ENCODE measurements at places on chromosomes 3 and 15.

GRCh38 chr3:128182656-128183055 is 29.4 kb downstream of the EEFSEC start:
- ATAC-seq: no peak

DNA sequence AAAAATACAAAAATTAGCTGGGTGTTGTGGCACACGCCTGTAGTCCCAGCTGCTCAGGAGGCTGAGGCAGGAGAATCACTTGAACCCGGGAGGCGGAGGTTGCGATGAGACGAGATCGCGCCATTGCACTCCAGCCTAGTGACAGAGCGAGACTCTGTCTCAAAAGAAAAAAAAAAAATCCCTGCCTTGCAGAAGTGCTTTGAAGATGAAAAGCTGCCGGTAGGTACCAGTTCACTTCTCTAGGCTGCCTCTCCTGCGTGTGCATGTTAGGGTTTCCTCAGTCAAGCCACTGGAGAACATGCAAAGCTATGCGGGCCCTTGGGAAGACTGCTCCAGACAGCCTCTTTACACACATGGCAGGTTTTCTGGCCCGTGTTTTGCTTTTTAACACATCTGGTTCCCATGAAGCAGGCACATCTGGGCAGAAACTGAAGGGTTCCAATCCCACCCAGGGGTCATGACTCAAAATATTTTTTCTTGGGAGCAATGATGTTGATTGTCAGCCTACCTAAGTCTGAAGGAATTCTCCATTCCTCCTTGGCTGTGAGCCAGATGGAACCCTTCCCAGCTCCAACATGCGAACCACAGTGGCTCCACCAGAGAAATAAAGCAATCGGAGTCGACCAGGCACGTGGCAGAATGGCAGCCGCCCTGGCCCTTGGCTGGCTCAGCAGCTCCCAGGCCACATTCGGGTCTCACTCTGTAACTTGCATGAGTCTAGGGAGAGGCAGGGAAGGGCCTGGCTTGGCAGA is 29.6 kb downstream of the MGLL start:
- no peak for ATAC-seq

DNA sequence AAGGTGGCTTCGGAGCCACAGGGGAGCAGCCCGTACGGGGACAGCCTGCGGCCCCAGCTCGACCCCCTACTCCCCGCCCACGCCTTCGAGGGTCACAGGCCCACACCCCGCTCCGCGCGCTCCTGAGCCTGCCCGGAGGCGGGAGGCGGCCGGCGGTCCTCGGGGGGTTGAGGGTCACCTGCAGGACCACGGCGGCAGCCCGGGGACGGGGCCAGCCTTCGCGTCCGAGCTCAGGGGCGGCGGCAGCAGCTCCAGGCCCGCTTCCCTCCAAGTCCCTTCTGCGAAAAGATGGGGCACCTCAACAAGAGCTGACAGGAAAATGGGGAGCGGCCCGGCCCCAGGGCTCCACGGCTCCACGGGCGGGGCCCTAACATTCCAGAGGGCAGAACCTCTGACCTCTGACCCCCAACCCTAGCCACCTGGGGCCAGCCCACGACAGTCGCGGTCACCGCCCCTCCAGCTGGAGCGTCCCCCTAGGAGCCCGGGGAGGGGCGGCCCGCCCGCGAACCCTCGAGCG is 428 bp downstream of the LYSMD4 start:
- no peak for ATAC-seq

DNA sequence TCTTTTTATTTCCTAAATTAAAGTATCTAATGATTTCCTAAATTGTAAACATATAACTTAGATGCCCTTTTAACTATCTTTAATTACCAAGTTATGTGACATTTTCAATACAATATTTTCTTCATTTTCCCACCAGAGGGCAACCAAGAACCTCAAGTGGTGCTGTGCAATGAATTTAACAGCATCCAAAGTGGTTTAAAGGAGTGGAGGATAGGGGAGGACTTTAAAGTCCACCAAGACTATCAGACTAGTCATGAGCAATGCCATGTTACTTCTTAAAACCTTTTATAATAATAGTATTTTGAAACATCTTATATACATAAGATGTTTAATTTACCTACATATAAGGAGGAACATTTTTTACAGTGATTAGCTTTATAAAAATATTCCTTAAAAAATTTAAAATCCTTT is 74.4 kb downstream of the DLG1 start:
- no peak for ATAC-seq

- no peak for ATAC-seq
These were observed 74.5 kb downstream of the NR1D2 start for GRCh38 chr3:24019585-24019984.

DNA sequence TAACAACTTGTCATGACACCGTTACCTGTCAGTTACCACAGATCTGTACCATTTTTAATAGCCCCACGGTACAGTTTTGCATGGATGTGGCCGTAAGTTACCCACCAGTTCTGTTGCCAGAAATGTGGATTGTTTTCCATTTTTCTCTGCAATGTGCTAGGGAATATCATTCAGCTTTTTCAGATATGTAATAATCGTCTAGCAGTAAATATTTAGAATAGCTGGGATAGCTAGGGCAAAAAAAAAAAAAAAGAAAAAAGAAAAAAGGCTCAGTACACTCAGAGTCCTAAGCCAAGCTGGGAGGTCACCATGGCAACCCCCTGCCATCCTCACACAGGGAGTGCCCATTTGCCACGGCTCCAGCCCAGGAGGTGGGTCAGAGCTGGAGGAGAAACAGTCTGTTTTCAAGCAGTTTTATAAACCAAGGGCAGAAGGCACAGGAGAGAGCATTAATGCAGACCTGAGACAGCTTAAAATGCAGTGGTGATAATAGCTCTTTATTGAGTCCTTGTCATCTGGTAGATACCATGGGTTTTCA is 25.2 kb downstream of the PAQR5 start:
- no peak for ATAC-seq

DNA sequence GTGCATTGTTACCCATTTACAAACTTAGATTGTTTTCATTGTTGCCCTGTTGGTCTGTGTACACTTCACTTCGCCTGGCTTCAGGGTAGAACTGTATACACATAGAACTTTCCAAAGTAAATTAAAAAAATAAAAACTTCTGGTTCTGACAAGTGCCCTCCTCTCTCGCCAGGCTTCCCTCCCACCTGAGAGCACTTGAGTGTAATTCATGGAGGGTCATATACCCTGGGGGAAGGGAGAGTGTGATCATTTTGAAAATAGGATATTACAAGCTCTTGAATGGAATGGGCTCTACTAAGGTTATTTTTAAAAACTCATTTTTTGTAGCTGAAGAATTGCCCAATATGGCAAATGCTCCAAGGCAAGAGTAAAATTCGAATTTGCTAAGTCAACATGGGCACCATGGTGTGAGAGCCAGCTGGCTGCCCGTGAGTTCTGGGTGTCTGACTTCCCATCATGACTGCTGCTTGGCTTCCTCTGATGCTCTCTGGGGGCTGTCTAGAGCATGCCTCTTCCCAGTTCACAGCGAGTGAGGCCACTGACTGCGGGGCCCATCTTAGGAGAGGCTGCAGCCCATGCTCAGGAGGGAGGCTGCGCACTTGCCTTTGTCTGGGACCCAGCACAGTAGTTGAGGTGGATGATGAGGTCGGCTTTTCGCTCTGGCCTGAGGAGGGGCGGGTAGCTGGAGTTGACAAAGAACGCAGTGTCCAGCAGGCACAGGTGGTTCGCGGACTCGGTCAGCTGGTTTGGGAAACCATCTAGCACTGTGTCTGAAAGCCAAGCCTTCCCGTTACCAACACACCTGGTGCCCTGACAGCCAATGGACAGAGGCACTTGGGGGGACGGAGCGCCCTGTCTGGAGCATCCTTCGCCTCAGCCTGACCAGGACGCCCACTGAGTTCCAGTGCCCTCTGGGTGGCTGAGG is 13.1 kb upstream of the EHD4 start:
- ATAC-seq: no peak

DNA sequence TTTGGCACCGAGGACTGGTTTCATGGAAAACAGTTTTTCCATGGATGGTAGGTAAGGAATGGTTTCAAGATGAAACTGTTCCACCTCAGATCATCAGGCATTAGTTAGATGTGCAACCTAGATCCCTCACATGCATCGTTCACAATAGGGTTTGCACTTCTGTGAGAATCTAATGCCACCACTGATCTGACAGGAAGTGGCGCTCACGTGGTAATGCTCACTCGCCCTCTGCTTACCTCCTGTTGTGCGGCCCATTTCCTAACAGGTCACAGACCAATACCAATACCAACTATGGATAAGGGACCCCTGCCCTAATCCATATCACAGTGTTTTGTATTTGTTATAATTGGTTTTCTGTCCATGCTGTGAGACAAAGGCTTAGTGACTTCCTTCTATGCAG is 58.9 kb downstream of the SLMAP start:
- ATAC-seq: peak; percentile 72

DNA sequence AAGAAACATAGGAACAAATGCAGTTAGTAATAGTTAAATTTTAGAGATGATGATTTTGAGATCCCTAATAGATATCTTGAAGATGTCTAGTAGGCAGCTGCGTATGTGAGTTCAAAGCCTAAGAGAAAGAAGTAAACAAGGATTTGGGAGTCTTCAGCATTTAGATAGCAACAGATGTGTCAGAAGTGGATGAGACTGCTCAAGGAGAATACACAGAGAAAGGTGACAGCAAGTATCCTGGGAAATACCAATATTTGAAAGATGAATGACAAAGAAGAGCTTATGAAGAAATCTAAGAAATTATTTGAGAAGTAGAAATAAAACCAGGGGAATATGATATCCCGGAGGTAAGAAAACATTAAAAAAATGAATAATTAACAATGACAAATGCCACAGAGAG is 130.9 kb downstream of the PCCB start:
- ATAC-seq: no peak

GRCh38 chr3:48042071-48042760 is 26.0 kb upstream of the MAP4 start:
- ATAC-seq: peak; percentile 93

DNA sequence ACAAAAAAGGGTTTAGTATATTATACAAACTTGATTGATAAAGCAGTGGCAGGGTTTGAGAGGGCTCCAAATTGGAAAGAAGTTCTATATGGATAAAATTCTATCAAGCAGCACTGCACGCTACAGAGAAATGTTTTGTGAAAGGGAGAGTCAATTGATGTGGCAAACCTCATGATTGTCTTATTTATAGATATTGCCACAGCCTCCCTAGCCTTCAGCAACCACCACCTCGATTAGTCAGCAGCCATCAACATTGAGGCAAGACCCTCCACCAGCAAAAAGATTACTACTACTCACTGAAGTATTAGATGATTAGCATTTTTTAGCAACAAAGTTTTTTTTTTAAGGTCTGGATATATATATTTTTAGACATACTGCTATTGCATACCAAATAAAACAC is 296.7 kb downstream of the CHST2 start:
- no peak for ATAC-seq

DNA sequence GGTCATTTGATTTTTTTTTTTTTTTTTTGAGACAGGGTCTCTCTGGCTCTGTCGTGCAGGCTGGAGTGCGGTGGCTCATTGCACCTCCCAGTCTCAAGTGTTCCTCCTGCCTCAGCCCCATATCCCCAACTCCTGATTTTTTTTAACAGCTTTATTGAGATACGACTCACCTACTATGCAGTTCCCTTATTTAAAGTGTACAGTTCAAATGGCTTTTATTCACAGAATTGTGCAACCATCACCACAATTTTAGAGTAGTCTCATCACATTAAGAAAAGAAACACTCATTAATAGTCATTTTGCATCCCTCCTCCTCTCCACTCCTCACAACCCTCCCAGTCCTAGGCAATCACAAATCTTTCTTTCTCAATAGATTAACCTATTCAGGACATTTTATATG is 1.9 kb upstream of the TRA2B start:
- ATAC-seq: no peak

GRCh38 chr3:171249245-171249644 is 211.0 kb downstream of the TNIK start:
- no peak for ATAC-seq

DNA sequence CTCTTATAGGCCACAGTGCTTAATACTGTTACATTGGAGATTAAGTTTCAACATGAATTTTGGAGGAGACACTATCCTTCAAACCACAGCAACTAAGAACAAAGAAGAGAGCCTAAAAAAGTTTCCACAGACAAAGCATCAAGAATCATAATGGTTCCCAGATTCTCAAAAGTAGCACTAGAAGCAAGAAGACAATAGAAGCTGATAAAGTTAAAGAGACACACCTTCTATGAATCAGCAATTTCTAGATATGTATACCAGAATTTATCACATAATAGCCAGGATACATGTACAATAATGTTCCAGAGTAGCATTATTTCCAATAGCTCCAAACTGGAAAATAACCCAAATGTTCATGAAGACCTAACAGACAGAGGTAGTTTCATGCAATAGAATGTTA is 12.2 kb downstream of the NKIRAS1 start:
- ATAC-seq: no peak

- no peak for ATAC-seq
These were observed 45.8 kb downstream of the PXYLP1 start for GRCh38 chr3:141277451-141277850.
